H1 (cell line): ENCODE measurements at places on chromosomes 16 and 17.

DNA sequence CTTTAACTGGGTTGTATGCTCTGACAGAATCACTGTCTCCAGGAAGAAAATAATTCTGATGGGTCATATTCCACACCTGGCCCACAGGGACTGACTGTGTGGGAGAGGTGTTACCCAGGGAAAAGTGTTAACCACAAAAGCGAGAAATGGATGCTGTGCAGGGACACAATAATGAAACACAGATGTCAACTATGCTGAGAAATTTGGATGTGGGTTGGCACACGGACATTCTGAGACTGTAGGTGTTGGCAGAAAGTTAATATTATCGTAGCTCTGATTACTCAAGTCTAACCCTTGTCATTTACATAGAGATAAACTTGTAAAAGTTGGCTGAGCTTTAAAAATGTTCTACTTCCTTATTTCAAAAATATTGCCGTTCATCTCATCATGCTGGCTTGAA, 19.6 kb downstream of the TMC5 start:
- no peak for DNase-seq

DNA sequence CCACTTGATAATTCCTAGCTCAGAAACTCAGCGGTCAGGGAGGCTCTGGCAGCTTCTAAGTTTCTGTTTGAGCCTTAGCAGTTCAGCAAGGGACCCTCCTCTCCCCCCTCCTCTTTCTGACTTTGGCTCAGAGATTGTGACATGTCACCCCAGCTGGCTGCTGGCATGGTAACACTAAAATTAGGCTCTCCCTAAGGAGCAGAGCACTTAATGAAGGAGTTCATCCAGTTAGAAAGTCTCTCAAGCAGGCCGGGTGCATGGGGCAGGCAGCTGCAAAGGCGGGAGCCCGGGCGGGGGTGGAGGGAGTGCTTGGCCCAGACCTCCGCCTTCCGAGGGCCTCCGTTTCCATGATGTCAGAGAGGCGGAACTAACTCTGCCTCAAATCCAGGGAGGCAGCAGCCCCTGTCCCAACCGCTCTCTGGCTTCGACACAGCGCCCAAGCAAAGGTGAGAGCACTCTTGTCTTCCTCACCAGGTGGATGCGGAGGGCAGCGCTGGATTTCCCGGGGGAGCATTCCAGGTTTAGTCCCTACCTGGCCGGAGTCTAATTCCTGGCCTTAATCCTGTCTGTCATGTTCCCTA, 128.0 kb upstream of the PLCG2 start:
- peak; percentile 71 for DNase-seq

- no peak for DNase-seq
Observed at GRCh38 chr16:67893743-67894399, 817 bp downstream of the PSKH1 start.

DNA sequence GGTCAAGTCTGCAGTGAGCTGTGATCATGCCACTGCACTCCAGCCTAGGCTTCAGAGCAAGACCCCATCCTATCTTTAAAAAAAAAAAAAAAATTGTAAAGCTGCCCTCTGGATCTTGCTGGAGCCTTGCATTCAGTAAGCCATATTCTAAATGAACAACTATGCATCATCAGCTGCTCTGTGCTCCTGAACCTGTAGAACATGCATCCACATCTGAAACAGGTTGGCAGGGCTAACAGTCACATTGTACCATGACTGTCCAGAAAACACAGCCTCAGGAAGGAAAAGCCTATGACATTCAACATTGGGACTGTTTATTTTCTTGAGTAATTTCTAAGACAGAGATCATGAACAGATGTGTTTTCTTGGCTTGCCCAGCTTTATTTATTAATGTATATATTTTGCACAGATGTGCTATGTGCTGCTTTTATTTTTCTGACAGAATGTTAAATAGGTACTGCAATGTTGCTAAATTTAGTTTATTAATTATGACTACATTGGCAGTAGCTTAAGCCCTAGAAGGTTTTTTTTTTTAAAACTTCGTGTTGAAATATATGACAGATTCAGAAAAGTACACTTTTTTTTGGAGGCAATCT, 19.8 kb downstream of the ACSF2 start:
- no peak for DNase-seq

DNA sequence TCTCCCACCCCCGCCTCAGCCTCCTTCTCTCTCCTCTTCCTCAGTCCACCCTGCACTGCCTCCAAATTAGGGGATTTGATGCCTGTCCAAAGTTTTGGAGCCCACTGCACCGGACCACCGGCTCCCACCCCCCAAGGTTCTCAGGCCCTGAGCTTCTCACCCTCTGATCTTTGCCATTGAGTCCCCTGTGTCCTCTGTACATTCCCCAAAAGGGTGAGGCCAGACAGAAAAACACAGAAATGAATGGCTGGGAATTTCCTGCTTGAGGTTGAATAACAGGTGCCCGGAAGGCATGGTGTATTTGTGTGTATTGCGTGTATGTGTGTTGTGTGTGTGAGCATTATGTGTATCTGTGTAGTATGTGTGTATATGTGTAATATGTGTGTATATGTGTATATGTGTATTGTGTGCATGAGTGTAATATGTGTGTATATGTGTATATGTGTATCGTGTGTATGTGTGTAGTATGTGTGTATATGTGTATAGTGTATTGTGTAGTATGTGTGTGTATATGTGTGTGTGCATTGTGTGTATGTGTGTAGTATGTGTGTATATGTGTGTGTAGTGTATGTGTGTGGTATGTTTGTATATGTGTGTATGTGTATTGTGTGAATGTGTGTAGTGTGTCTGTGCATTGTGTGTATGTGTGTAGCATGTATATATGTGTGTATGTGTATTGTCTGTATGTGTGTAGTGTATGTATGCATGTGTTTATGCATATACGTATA, 16.0 kb upstream of the CCL17 start:
- DNase-seq: no peak

GRCh38 chr16:57029161-57030160, 40.1 kb downstream of the NLRC5 start:
- no peak for DNase-seq

DNA sequence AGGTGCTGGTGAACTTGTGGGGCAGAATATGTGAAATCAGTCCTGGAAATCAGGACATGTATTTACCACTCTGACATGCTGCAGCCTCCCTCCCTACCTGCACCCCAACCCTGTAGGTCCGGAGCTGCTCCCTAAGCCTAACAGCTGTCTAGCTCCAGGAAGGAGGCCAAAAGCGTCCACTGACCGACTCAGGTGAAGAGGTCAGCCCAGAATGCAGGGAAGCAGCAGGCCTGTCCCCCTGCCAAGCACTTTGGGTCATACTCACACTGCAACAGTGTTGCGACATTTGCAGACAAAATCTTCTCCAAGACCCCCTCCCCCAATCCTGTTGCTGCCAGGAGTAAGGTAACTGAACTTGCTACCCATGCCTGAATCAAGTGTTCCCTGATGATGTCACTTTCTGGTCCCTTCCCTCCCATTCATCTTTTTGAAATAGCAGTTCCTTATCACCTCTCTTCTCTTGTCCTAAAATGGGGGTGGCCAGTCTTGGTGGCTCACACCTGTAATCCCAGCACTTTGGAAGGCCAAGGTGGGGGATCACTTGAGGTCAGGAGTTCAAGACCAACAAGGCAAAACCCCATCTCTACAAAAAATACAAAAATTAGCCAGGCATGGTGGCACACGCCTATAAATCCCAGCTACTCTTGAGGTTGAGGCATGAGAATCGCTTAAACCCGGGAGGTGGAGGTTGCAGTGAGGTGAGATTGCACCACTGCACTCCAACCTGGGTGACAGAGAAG, 1.3 kb upstream of the ACLY start:
- DNase-seq: no peak

DNA sequence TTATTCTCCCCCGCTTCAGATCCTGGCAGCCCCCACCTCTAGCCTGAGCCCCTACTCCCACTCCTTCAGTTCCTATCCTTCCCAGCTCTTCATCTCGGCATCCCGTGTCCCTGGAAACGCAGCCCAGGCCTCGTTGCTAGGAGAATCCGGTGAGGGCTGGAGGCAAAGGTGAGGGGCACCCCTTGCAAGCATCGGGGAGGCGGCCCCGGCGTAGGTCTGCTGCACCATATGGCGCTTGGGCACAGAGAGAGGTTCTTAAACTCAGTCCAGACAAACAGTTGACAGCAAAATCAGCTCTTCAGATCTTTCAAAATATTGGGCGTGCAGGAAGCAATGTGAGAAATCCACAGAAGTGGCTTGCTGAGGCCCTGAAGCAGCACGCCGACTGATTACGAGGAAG, 15.0 kb downstream of the SLC38A8 start:
- DNase-seq: no peak

DNA sequence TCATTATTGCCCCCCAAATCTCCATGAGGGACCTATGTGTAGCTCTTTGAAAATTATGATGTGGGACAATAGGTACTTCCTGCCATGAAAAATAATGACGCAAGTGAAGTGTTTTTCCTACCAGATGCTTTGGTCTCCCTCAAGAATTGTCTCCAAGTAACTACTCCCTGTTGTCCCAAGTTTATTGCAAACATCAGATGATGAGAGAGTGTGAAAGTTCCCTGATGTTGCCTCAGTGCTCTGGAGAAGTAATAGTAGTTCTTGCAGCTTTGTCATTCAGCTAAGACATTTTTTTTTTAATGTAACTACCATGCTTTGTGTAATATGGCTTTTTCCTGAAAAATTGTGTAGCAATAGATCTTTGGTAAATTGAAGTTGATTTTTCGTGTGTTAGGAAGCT, 20.1 kb downstream of the LPCAT2 start:
- no peak for DNase-seq

GRCh38 chr17:298791-299450, 53.7 kb downstream of the RPH3AL start:
- no peak for DNase-seq

DNA sequence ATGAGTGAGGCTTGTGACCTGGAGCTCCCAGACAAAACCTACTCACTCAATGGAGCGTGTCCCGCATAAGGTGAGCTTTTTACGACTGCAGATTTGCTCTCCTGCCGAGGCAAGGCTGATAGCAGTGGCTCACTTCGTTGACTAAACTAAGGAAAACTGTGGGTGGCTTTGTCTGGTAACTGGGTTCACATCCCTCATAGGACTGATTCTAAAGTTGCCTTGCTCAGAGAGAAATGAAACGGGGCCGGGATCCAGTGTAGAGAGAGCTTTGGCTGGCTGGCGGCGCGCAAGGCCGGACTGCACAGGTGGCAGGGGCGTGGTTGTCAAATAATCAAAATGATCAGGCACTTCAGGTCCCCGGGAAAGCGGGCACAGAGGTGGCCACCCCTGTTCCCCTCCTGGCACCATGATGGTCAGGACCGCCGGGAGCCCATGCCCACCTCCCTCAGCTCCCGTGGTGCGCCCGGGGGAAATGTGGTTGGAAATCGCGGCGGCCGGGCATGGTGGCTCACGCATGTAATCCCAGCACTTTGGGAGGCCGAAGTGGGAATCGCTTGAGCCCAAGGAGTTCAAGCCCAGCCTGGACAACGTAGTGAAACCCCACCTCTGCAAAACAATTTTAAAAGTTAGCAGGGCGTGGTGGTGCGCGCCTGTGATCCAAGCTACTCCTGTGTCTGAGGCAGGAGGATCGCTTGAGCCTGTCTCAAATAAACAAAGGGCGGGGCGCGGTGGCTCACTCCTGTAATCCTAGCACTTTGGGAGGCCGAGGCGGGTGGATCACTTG, 26.6 kb upstream of the OR1F1 start:
- DNase-seq: no peak

- peak; percentile 84 for DNase-seq
Observed at GRCh38 chr16:14050291-14051027, 20.7 kb upstream of the MRTFB start.

DNA sequence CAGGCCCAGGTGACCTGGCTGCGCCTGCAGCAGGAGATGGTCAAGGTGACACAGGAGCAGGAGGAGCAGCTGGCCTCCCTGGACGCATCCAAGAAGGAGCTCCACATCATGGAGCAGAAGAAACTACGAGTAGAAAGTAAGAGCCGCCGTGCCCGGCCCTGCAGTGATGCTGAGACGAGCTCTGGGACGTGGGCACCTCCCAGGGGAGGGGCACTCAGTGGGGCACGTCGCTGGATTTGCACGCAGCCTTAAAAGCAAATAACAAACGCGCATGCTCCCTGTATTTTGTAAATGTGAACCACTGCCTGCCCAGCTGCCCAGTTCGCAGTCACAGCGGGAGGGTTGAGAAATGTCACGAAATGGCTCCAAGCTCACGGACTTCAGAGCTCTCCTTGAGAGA, 15.3 kb upstream of the GAA start:
- no peak for DNase-seq

- peak; percentile 54 for DNase-seq
Observed at GRCh38 chr16:180681-181564, 664 bp downstream of the HBQ1 start.

- no peak for DNase-seq
Observed at GRCh38 chr17:42853004-42853403, 2.0 kb downstream of the AOC3 start.

DNA sequence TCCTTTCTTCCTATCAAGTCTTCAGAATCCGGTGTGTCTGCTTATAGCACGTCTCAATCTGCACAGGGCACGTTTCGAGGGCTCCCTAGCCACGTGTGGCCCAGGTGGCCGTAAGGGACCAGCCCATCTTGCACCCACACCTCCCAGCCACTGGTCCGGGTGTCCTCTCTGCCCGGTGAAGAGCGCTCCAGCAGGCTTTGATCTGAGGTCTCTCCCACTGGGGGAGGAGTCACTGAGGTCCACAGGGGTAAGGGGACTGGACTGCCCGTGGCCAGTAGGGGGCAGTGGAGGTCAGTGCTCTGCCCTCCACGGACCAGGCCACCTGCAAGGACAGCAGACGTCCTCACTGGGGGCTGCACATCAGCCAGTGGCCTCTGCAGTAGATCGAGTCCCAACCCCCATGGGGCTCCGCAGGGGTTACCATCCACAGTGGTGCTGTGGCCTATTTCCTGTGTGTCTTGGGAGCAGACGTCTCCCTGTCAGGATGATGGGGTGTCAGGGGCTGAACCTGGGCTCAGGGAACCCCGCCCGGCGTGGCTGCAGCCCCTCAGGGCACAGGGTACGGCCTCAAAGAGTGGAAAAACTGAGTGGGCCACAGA, 204.1 kb upstream of the CIBAR2 start:
- DNase-seq: peak; percentile 86

DNA sequence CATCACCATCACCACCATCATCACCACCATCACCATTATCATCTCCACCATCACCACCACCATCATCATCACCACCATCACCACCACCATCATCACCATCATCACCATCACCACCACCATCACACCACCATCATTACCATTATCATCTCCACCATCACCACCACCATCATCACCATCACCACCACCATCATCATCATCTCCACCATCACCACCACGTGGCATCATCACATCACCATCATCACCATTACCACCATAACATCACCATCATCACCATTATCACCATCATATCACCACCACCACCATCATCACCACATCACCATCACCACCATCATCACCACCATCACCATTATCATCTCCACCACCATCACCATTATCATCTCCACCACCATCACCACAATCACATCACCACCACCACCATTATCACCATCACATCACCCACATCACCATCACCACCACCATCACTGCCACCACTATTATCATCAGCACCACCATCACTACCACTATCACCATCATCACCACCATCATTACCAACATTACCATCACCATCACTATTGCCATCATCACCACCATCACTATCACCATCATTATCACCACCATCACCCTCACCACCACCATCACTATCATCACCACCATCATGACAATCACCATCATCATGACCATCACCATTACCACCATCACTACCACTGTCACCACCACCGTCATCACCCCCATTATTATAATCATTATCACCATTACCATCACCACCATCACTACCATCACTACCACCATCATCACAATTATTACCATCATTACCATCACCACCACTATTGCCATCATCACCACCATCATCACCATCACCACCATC, 99.1 kb downstream of the DNAH17 start:
- no peak for DNase-seq
